Adrenal gland (tissue), 19 donors: ENCODE measurements at places on chromosomes 12 and 14. TPM values are rescaled to one million over a fixed set of nuclear protein-coding genes. Genes with fewer than 3 reads are reported as not detected.

Gene APOF
- not detected for total RNA-seq

Gene SOAT2
- not detected for total RNA-seq

Gene GALNT9
- 1.2 TPM for total RNA-seq

Gene GPRC5D
- not detected for total RNA-seq

GRCh38 chr12:131027876-131028586, 74.3 kb downstream of the ADGRD1 start:
- no peak for DNase-seq

DNA sequence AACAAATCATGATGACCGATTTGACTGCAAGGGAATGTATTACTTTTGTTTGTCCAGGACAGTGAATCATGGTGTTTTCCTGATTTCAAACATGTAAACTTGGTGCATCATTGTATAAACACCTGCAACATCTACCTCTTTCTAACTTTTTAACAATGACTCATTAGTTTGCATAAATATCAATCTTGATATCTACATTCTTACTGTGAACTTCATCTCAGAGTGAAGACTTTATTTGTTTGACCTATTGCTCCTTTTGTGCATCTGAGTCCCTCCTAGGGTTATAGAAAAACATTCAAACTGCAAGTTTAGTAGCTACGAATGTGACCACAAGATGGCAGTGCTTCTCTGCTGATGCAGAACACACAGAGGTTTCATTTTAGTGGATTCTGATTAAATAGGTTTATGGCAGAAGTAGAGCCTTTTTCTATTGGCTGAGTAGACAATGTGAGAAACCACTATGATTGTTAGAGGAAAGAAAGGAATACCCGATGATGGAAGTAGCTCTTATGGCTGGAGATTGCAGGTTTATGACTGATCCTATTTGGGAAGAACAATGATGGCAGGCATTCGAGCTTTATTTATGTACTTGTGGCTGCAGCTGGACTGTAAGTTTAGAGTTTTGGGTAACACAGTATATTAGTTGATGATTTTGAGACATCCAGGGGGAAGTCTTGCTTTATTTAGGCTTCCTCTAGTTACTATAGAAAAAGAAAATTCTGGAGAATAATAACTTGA, 244.2 kb upstream of the OR4E1 start:
- DNase-seq: peak; percentile 48

DNA sequence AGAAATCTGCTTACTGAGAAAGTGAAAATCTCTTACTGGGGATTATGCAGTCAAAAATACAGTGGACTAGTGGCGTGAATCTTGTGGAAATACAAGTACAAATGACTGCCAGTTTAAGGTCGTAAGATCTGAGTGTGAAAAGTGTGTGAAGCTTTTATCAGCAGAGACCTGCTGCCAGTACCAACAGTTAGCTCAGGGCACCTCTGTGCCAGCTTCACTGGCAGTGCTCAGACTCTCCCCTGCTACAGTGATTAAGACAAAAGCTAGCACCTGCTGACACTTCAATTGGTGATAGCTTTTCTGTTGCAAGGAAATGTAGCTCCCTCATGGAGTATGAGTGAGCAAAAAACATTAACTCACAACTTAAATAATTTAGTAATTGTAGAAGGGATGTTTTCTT, 185.1 kb downstream of the ANO6 start:
- no peak for DNase-seq

- DNase-seq: peak; percentile 84
Observed at GRCh38 chr12:106139422-106140171, 843 bp upstream of the NUAK1 start.

- no peak for DNase-seq
Observed at GRCh38 chr14:104385531-104386101, 193.9 kb upstream of the C14orf180 start.

- peak; percentile 73 for DNase-seq
Observed at GRCh38 chr14:95511687-95512086, 4.8 kb downstream of the SYNE3 start.

- no peak for DNase-seq
Observed at GRCh38 chr14:60771117-60771516, 36.6 kb downstream of the MNAT1 start.

DNA sequence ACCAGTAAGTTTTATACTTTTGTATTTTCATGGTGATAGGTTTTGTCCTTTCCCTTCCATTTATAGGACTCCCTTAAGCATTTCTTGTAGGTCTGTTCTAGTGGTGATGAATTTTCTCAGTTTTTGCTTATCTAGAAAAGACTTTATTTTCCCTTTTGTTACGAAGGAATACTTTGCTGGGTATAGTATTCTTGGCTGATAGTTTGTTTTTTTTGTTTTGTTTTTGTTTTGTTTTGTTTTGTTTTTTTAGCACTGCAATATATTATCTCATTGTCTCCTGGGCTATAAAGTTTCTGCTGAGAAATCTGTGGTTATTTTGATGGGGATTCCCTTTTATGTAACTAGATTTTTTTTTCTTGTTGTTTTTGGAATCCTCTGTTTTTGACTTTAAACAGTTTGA, 67.7 kb downstream of the FBXO33 start:
- DNase-seq: no peak

GRCh38 chr14:91872517-91873470, 5.5 kb upstream of the TC2N start:
- peak; percentile 41 for DNase-seq

DNA sequence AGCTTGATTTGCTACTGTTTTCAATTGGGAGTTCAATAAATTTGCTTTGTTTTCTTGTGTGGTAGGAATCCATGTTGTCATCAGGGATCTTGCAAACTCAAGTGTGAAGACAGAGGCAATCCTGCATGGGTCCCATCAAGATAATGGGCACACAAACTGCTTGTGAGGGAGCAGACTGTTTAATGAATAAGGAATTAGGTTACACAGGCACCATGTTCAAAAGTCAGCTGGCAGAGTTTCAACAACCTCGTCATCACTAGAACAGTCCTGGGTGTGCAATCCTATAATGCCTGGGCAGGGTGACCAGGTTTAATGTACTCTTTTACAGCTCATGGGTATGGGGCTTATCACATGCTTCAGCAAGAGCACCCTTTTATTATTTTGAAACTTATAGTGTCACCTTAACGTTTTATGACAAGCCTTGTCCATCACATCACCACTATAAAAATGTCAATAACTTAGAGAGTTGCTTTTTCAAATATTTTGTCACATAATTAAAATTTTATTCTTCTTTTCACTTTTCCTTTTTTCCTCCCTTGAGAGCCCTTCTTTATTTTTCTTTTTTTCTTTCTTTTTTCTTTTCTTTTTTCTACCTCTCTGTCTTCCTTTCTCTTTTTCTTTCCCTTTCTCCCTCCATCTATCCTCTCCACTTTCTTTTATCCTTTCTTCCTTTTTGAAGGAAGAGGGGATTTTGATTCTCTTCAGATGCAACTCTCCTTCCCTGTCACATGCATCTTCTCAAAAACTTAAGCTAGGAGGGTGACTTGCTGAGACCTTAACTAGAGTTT, 252.2 kb upstream of the ATP2B1 start:
- no peak for DNase-seq
